ENCODE measurements at places on chromosomes 5 and 9.

- no peak for DNase-seq
Measured at GRCh38 chr5:36300927-36301540, 668 bp downstream of the RANBP3L start.

GRCh38 chr9:15426019-15426418 lies 3.3 kb downstream of the SNAPC3 start:
- no peak for DNase-seq

DNA sequence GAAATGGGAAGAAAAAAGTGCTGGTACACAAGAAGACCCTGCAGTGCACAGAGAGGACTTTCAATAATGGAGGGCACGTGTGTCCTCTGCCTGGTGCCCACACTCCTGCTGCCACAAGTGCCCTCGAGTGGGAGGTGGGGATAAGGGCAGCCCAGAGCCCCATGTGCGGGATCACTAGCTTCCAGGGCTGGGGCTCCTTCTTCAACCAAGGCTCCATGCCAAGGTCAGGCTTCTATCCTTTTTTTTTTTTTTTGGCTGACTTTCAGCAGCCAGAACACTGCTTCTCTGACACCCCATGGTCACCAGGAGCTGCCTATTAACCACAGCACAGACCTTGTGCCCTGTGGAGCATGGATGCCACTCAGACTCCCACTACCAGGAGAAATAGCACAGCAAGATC lies 7.5 kb downstream of the ACSL6 start:
- no peak for DNase-seq

GRCh38 chr5:107668154-107669095 lies 2.3 kb downstream of the EFNA5 start:
- peak; percentile 19 for DNase-seq

DNA sequence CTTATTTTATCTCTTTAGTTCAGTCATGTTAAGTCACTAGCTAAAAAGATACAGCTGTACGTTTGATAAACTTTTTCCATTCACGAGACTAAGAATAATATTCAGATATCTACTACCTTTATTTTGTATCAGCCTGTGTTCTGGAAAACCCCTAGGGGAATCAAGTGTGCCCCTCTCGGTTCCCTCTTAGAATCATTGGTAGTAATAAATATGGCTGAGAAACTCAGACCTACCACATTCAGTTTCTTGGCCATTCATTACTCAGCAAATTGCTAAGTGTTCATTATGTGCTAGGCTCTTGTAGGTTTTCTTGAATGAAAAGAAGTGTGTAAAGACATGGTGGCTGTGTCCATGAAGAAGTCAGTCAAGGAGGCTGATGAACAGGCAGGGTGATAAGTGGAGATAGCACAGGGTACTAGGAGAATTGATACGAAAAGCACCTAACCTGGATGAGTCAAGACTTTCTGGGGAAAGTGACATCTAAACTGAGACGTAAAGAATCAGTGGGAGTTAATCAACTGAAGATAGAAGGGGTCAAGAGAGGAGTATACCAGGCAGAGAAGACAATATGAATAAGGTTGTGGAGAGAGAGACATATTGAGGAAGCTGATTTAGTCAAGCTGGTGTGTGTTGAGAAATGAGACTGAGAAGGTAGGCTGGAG lies 86.2 kb downstream of the CSNK1G3 start:
- no peak for DNase-seq

DNA sequence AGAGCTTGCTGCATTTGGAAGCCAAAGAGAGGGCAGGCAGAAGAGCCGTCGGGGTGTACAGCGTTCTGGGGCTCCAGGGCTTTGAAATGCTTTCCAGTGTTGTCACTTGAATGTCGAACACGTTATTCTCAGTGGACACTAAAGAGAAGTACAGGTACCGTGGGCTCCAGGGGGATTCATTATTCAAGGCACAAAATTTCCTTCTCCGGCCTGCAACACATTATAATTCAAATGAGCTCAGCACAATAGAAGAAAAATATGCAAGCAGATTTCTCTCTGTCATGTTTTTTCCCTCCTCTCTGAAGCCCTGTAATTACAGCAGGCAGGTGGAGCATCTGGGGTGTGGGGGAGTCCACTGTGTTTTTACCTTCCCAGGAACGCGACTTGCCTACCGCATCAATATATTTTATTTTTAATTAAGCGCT lies 293.1 kb downstream of the ZSWIM6 start:
- no peak for DNase-seq

DNA sequence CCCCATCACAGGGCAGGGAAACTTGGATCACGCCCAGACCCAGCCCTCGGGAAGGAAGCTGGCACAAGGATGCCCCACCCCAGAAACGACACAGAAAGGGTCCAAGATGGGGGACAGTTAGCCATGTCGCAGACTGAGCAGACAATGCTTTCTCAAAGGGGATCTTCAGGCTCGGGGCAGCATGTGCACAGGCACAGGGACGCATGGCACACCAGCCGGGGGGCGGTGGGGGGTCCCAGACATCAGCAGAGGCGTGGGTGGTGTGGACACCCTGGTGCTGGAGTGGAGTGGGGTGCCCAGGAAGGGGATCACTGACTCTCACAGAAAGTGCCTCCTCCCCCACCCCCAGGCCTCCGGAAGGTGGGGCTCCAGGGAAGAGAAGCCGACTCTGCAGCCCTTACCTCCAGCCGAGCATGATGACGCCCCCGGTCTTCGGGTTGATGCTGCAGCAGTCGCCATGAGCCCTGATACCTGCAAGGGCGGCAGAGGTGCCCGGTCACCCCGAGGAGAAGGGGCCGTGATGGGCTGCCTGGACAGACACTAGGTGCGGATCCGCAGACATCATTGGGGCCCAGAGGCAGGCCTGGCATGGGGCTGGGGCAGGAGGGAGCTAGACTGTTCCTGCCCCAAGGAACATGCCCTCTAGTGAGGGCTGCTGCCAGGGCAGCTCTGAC lies 44.5 kb upstream of the ZNF354A start:
- no peak for DNase-seq

GRCh38 chr5:106862450-106863193 lies 808.1 kb downstream of the EFNA5 start:
- no peak for DNase-seq

DNA sequence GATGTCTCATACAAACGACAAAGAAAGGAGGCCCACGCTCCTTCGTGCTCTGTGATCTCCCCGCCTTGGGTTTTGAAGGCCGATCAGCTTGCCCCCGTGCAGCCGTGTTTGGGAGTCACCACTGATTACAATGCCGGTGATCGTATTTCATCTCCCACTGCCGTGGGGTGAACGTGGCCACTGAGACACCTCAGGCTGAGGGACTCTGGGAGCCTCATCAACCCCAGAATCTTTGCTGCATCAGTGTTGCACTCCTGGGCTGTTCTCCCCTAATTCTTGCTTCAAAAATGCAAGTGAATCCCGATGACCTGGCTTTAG lies 194.2 kb downstream of the HSPA4 start:
- DNase-seq = no peak

DNA sequence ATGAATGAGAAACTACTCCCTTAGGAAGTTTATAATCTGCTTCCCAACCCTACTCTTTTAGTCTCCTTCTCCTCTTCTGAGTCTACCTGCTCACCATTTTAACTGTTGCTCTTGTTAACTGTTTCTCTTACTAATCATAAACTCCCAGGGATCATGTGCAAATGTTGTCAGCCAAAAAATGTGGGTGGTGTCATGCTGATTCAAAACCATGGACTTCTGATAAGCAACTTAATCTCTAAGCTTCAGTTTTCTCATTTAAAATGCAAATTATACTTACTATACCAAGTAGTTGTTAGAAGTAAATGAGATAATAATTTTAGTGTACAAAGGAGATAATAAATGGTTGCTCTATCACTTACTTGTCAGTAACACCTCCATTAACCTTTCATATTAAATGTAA lies 45.9 kb upstream of the TLX3 start:
- DNase-seq = no peak

GRCh38 chr5:142248853-142249462 lies 75.9 kb downstream of the SPRY4 start:
- no peak for DNase-seq

All from 8988T (cell line).